ENCODE measurements at places on chromosomes 5 and 9.

GRCh38 chr5:140544986-140545385, 2.5 kb upstream of the EIF4EBP3 start:
- H3K27me3 ChIP-seq = no peaks in the 10 kb centered on the region
- H3K27ac ChIP-seq = no peak overlapping the region
- H3K36me3 ChIP-seq = no peaks in the 10 kb centered on the region

DNA sequence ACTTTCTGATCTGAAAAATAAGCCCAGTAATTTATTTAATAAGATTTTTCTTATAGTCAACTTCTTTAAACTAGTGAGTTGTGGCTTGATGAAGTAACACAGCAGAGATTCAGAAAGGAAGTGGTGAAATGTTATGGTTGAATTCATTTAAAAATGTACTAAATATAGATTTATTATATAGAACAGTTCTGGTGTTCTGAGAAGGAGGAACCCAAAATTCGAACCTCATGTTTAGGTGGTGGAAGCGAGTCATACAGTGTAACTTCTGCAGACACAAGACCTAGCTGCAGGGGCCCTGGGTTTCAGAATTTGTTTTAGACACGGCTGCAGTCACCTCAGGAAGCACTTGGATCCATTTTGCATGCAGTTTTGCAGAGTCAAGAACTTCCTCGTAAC, 188.2 kb downstream of the TRIO start:
- no peak for DNase-seq
- no peak overlapping the region for H3K4me3 ChIP-seq
- no peaks in the 10 kb centered on the region for H3K4me1 ChIP-seq
- H3K27ac ChIP-seq = no peak overlapping the region
- H3K36me3 ChIP-seq = no peaks in the 10 kb centered on the region
- H3K27me3 ChIP-seq = no peaks in the 10 kb centered on the region

DNA sequence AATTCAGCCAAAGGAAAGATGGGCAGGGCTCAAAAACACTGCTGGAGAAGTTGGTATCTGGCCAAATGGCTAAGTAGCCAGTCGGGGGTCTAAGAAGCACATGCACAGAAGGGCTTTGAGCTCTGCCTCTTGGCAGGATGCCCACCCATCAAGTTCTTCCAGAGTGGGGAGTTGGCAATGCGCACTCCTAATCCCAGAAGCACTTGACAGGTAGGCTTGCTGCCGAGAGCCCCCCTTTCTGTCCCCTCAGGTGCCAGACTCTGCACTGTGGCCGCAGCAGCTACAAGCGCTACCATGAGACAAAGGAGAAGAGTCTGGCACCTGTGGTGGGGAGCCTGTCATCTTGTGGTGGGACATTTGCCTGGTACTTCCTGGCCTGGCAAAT, 252.9 kb upstream of the SLC24A2 start:
- no peak for DNase-seq
- no peak overlapping the region for H3K27ac ChIP-seq
- no peaks in the 10 kb centered on the region for H3K27me3 ChIP-seq
- H3K36me3 ChIP-seq = no peaks in the 10 kb centered on the region
- H3K4me3 ChIP-seq = no peak overlapping the region

GRCh38 chr5:68000805-68001204, 214.8 kb upstream of the PIK3R1 start:
- H3K27me3 ChIP-seq = no peaks in the 10 kb centered on the region
- DNase-seq = no peak
- H3K4me3 ChIP-seq = no peak overlapping the region
- H3K4me1 ChIP-seq = no peaks in the 10 kb centered on the region

GRCh38 chr9:96420468-96421219, 2.5 kb upstream of the ZNF367 start:
- peaks cover 17% of the 10 kb centered on the region for H3K4me1 ChIP-seq
- DNase-seq = peak; percentile 15
- H3K27ac ChIP-seq = peak overlapping the region; percentile 100
- 0 out of 2 replicates have a peak, but pooled peaks cover 3% of the 10 kb centered on the region for H3K36me3 ChIP-seq
- no peak overlapping the region for H3K4me3 ChIP-seq
- no peaks in the 10 kb centered on the region for H3K27me3 ChIP-seq

DNA sequence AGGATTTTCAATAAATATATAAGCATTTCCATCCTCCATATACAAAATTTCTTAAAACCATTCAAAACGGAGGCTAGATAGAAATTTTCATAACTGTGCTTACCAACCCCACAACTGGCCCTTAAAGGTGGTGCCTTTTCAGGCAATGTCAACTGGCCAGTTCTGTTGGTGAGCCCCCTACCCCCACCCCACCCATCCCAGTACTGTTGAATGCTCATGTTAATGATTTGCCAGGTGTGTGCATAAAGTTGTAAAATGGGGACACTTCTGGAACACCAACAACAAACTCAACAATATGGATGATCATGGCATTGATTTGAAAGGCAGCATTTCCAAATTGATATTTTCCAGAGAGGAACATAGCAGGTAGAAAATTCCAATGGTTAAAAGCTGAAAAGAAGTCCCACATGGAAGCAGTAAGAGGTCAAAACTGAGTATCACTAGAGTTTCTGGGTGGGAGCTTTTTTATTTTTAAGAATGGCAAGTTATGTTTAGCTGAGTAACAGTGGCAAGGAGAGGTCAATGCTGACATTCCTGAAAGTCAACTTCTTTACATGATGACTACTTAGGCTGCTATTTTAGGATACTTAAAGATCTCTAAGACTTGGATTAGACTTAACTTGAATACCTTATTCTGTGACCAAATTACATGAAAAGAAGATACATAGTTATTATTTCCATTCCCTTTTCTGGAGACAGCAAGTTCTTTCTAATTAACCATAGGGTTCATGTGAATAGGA, 2.7 kb downstream of the LEAP2 start:
- DNase-seq = no peak
- no peaks in the 10 kb centered on the region for H3K4me1 ChIP-seq
- no peak overlapping the region for H3K27ac ChIP-seq

DNA sequence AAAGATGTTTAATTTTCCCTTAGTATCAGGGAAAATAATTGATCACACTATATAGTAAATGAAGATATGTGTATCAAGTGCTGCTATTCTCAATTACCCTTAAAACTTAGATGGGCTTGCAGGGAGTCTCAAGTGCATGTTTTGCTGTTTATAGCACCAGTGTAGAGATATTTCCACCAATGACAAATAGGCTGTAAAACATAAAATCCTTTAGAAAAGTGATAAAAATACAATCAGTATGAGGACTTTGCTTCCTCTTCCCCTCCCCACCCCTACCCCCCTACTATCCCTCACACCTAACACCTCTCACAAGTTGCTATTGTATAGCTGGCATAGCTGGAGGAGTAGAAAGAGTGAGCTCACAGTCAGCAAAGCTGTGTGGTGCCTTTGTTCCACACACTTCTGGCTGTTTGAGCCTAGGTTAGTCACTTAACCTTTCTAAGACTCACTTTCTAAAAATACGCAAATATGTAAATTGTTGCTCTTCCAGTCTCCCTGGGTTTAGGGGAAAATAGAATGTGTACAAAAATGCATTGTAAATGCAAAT, 93.1 kb downstream of the PDE4D start:
- peaks cover 17% of the 10 kb centered on the region for H3K4me1 ChIP-seq
- H3K27me3 ChIP-seq = no peaks in the 10 kb centered on the region
- H3K36me3 ChIP-seq = no peaks in the 10 kb centered on the region
- H3K27ac ChIP-seq = no peak overlapping the region
- DNase-seq = no peak

- peak overlapping the region; percentile 74 for H3K27ac ChIP-seq
- peak overlapping the region; percentile 99 for H3K4me3 ChIP-seq
- peaks cover 22% of the 10 kb centered on the region for H3K36me3 ChIP-seq
- no peaks in the 10 kb centered on the region for H3K27me3 ChIP-seq
- H3K4me1 ChIP-seq = peaks cover 6% of the 10 kb centered on the region
- peak; percentile 55 for DNase-seq
Observed at GRCh38 chr9:33264003-33264472, 470 bp downstream of the BAG1 start.

DNA sequence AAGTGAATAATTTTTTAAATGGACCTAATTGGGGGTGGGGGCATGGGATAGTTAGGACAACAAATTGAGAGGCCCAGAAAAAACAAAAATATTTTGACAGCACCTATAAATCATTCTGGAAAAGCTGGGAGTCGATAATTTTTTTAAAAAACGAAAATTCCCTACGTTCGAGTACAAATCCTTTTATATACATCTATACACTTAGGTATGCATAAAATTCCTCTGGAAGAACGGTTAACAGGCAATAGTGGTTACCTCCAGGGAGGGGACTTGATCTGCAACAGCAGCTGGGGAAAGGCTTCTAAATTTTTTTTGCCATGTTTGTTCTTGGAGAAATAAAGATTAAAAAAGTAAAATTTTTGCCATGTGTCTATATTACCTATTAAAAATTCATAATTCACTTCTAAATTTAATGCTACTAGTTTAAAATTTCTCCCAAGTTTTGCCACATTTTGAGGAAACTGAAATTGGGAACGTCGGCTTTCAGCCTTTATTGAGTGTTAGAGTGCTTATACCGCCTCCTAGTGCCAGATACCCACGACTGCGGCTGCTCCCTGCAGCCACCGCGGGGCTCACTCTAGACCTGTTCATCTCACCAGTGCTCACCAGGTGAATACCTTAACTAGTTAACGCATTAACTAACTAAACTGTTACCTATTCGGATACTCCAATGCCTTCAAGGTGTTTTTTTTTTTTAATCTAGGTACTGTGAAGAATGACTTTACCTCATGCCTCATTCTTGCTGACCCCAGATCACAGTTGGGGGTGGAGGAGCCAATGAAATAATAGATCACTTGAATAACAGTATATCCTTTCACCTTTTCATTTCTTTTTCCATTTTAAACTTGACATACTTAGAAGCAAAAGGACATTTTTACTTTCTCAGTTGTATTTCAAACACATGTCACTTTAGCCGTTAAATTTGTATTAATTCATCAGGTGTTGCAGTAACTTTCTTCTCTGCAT, 1.8 kb upstream of the BHMT start:
- no peak overlapping the region for H3K27ac ChIP-seq
- no peaks in the 10 kb centered on the region for H3K4me1 ChIP-seq
- no peaks in the 10 kb centered on the region for H3K27me3 ChIP-seq
- no peaks in the 10 kb centered on the region for H3K36me3 ChIP-seq

- no peak for DNase-seq
- H3K27ac ChIP-seq = peak overlapping the region; percentile 54
- no peaks in the 10 kb centered on the region for H3K27me3 ChIP-seq
Observed at GRCh38 chr9:125241863-125242739, 958 bp upstream of the HSPA5 start.

DNA sequence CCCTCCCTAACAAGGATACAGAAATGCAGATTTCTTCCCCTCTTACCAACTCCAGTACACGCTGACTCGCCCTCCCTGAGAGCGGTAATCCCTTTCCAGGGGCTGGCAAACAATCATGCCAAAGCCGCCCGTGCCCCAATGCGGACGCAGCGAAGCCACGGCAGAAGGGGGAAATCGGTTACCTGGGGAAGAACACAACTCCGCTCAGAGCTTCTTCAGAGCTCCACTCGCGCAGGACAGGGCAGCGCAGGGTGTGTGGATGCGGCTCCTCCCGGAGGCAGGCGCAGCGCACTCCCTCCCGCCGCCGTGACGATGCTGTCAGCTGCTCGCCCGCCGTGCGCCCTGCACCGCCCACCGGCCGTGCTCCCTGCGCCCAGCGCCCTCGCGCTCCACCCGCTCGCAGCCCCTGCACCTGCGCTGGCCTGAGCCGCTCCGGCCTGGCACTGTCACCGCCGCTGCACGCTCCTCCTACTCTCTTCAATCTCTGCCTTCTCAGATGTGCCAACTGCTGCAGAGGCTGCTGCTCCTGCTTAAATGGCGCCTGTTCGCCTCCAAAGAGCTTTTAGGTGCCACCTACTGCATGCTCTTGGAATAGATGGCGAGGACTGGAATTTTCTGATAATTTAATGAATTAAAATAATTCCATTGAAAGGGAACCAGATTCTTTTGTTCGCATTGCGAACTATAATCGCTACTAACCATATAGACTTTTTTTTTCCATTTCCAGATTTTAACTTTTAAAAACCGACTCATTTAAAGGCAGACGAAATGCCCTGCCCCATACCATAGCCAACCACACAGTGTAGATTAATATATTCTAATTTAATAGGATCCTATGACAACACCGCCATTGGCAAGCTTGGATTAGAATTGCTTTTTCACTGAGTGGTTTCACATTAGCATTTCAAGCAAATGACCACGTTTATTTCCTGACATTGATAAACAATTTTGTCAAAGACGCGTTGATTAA, at the start of gene DIRAS2:
Gene DIRAS2 (minus strand): TSS at position 255 of the 970 bp plus-strand sequence. CDS start 28,997 bp downstream, outside the sequence.
- H3K36me3 ChIP-seq = no peaks in the 10 kb centered on the region
- peak; percentile 94 for DNase-seq
- H3K4me3 ChIP-seq = peak within 1 kb of the TSS; percentile 80
- H3K4me1 ChIP-seq = peaks cover 36% of the 10 kb centered on the region
- H3K27me3 ChIP-seq = no peaks in the 10 kb centered on the region

- H3K27me3 ChIP-seq = no peaks in the 10 kb centered on the region
- no peaks in the 10 kb centered on the region for H3K36me3 ChIP-seq
- H3K4me1 ChIP-seq = peaks cover 61% of the 10 kb centered on the region
- no peak for DNase-seq
- no peak overlapping the region for H3K4me3 ChIP-seq
- H3K27ac ChIP-seq = no peak overlapping the region
Observed at GRCh38 chr5:75843319-75843718, 126.1 kb upstream of the POC5 start.

DNA sequence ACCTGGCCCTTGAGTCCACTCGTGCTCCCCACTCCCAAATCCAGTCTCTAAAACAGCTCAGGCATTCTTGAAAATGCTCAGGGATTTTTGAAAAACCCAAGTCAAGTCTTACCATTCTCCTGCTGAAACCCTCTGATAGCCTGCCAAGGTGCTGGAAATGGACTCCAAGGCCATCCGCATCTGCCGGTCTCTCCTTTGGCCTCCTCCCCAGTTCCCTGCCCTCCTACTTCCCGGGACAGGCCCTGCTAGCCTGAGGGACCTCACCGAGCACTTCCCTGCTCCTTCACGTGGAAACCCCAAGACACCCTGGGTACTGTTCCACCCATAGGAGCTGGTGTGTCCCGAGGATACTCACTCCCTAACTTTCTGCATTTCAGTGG, 49.8 kb upstream of the GADD45G start:
- H3K27ac ChIP-seq = peak overlapping the region; percentile 84
- no peak overlapping the region for H3K4me3 ChIP-seq
- H3K4me1 ChIP-seq = peaks cover 43% of the 10 kb centered on the region
- H3K27me3 ChIP-seq = no peaks in the 10 kb centered on the region
- DNase-seq = no peak
- no peaks in the 10 kb centered on the region for H3K36me3 ChIP-seq

GRCh38 chr9:13127131-13127530, 152.4 kb downstream of the MPDZ start:
- no peaks in the 10 kb centered on the region for H3K27me3 ChIP-seq
- no peak overlapping the region for H3K4me3 ChIP-seq
- H3K4me1 ChIP-seq = no peaks in the 10 kb centered on the region

- no peaks in the 10 kb centered on the region for H3K27me3 ChIP-seq
- peak; percentile 61 for DNase-seq
- H3K27ac ChIP-seq = peak overlapping the region; percentile 13
- H3K4me3 ChIP-seq = peak overlapping the region; percentile 61
- 0 out of 2 replicates have a peak, but pooled peaks cover 7% of the 10 kb centered on the region for H3K4me1 ChIP-seq
Observed at GRCh38 chr5:10760096-10760920, 726 bp downstream of the DAP start.
